ENCODE measurements at places on chromosomes 12 and 14. TPM values are rescaled to one million over a fixed set of nuclear protein-coding genes. Genes with fewer than 3 reads are reported as not detected.
A peak's percentile ranks its signal among the peaks of the same experiment; 100 is the strongest.

RNASE7 gene
- not detected for total RNA-seq

GRCh38 chr12:122975790-122976647 is 975 bp downstream of the OGFOD2 start:
- H3K27ac ChIP-seq = peak overlapping the region; percentile 98
- H3K4me3 ChIP-seq = peak overlapping the region; percentile 100
- no peaks in the 10 kb centered on the region for H3K27me3 ChIP-seq
- no peaks in the 10 kb centered on the region for H3K36me3 ChIP-seq

GRCh38 chr12:50058743-50059312 is 1.4 kb downstream of the ASIC1 start:
- peaks cover 12% of the 10 kb centered on the region for H3K27me3 ChIP-seq
- no peak for DNase-seq
- H3K27ac ChIP-seq = no peak overlapping the region
- no peak overlapping the region for H3K4me3 ChIP-seq
- H3K4me1 ChIP-seq = peaks cover 33% of the 10 kb centered on the region

CCDC197 gene
- not detected for total RNA-seq

VWF gene
- total RNA-seq = 0.02 TPM

GRCh38 chr14:23539248-23540140 is 12.1 kb downstream of the ZFHX2 start:
- peak; percentile 51 for DNase-seq
- H3K27me3 ChIP-seq = no peaks in the 10 kb centered on the region
- no peak overlapping the region for H3K4me3 ChIP-seq
- no peaks in the 10 kb centered on the region for H3K36me3 ChIP-seq
- H3K4me1 ChIP-seq = no peaks in the 10 kb centered on the region

DNA sequence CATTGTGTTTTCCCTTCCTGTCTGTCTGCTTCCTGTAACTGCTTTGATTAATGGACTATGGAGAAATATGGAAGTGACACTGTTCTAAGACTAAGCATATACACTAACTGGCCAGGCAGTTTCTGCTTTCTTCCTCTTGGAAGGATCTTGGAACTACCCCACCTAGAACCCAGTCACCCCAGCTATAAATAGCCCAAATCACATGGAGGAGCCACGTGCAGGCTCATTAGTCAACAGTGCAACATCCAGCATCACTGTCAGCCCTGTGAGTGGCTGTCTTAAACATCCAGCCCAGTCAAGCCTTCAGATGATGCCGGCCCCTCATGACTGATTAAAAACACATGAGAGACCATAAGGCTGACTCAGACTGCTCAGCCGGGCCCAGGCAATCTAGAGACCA is 39.2 kb downstream of the BCAT1 start:
- H3K4me1 ChIP-seq = no peaks in the 10 kb centered on the region
- no peaks in the 10 kb centered on the region for H3K27me3 ChIP-seq
- DNase-seq = no peak
- no peaks in the 10 kb centered on the region for H3K36me3 ChIP-seq
- no peak overlapping the region for H3K4me3 ChIP-seq

- H3K27ac ChIP-seq = no peak overlapping the region
- DNase-seq = no peak
- no peak overlapping the region for H3K4me3 ChIP-seq
- no peaks in the 10 kb centered on the region for H3K4me1 ChIP-seq
- no peaks in the 10 kb centered on the region for H3K27me3 ChIP-seq
Measured at GRCh38 chr12:39886106-39886505, 219.8 kb downstream of the SLC2A13 start.

GRCh38 chr12:123250471-123251383 is 17.5 kb downstream of the MTRFR start:
- H3K27ac ChIP-seq = peak overlapping the region; percentile 27
- peaks cover 24% of the 10 kb centered on the region for H3K4me1 ChIP-seq
- H3K27me3 ChIP-seq = no peaks in the 10 kb centered on the region
- H3K4me3 ChIP-seq = no peak overlapping the region
- peaks cover 17% of the 10 kb centered on the region for H3K36me3 ChIP-seq

SLC6A15 gene
- not detected for total RNA-seq

DNA sequence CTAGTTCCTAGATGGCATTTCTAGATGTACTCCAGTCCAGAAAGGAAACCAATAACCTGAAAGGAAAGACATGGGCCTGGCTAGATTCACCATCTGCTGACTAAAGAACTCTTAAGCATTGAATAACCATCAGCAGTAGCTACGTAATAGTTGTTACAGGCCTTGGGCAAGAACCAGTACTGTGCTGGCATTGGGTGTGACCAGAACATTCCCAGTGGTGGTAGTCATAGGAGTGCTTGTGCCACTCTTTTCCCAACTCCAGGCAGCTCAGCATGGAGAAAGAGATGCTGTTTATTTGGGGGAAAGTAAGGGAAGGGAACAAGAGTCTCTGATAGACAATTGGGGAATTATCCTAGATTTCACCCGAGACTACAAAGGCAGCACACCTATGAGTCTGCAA is 333.3 kb downstream of the SLC16A7 start:
- no peak overlapping the region for H3K4me3 ChIP-seq
- H3K36me3 ChIP-seq = no peaks in the 10 kb centered on the region
- no peak for DNase-seq
- no peaks in the 10 kb centered on the region for H3K4me1 ChIP-seq
- no peaks in the 10 kb centered on the region for H3K27me3 ChIP-seq
- H3K27ac ChIP-seq = no peak overlapping the region

- no peaks in the 10 kb centered on the region for H3K36me3 ChIP-seq
- no peak overlapping the region for H3K27ac ChIP-seq
- no peaks in the 10 kb centered on the region for H3K27me3 ChIP-seq
- no peak for DNase-seq
- H3K4me1 ChIP-seq = no peaks in the 10 kb centered on the region
- no peak overlapping the region for H3K4me3 ChIP-seq
Measured at GRCh38 chr12:6272300-6273204, 37.9 kb upstream of the PLEKHG6 start.

DNA sequence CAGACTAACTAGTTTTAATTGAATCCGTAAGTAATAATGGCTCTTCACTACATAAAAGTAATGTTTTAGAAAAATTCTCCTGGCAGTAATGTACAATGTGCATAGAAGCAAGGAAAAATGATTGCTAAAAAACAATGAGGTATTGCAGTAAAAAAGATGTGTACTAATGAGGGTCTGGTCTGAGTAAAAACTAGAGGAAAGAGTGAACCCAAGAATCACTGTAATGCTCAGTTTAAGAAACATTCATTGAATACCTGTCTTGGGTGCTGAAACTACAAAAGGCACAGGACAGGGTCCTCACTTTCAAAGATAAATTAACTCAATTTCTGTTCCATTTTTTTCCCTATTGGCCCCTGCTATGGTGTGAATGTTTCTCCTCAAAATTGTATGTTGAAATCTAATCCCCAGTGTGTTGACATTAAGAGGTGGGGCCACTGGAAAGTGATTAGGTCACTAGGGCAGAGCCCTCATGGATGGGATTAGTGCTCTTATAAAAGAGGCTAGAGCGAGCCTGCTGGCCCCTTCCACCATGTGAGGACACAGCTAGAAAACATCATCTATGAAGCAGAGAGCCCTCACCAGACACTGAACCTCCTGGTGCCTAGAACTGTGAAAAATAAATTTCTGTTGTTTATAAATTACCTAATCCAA is 51.6 kb downstream of the RPS6KA5 start:
- no peaks in the 10 kb centered on the region for H3K27me3 ChIP-seq
- DNase-seq = no peak
- H3K4me1 ChIP-seq = peaks cover 30% of the 10 kb centered on the region
- H3K4me3 ChIP-seq = no peak overlapping the region
- no peak overlapping the region for H3K27ac ChIP-seq

DNA sequence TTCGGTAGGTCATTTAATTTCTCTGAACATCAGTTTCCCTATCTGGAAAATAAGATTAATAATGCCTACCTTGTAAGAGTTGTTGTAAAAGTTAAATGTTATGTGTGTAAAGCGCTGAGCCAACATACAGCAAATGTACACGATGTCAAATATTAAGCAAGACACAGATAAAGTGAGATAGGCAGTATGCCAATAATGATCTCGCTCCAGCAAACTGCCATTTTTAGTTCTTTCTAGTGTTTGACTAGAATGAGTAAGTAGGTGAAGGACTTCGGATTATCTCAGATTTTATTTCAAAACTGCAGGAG is 840 bp downstream of the DHRS7 start:
- H3K4me1 ChIP-seq = peaks cover 35% of the 10 kb centered on the region
- H3K27ac ChIP-seq = peak overlapping the region; percentile 91
- no peaks in the 10 kb centered on the region for H3K36me3 ChIP-seq
- H3K4me3 ChIP-seq = peak overlapping the region; percentile 92

GRCh38 chr12:125314051-125314755 is 249.0 kb downstream of the AACS start:
- no peaks in the 10 kb centered on the region for H3K27me3 ChIP-seq
- H3K4me3 ChIP-seq = no peak overlapping the region
- no peaks in the 10 kb centered on the region for H3K4me1 ChIP-seq
- no peak for DNase-seq
- no peak overlapping the region for H3K27ac ChIP-seq

BCL11B gene
- total RNA-seq = 42.5 TPM

- H3K27ac ChIP-seq = no peak overlapping the region
- no peaks in the 10 kb centered on the region for H3K4me1 ChIP-seq
- no peaks in the 10 kb centered on the region for H3K36me3 ChIP-seq
- no peak overlapping the region for H3K4me3 ChIP-seq
- DNase-seq = no peak
Measured at GRCh38 chr14:61238611-61239245, 42.4 kb downstream of the TMEM30B start.

GRCh38 chr12:21551841-21552465 is 25.9 kb downstream of the SPX start:
- no peaks in the 10 kb centered on the region for H3K36me3 ChIP-seq
- no peak overlapping the region for H3K4me3 ChIP-seq
- no peak overlapping the region for H3K27ac ChIP-seq
- no peak for DNase-seq
- H3K27me3 ChIP-seq = no peaks in the 10 kb centered on the region
- H3K4me1 ChIP-seq = no peaks in the 10 kb centered on the region

- H3K36me3 ChIP-seq = no peaks in the 10 kb centered on the region
- no peak for DNase-seq
- H3K27me3 ChIP-seq = no peaks in the 10 kb centered on the region
- H3K27ac ChIP-seq = no peak overlapping the region
Measured at GRCh38 chr12:96502477-96502876, 13.1 kb downstream of the CFAP54 start.

GRCh38 chr12:109962398-109962797 is 33.8 kb downstream of the GIT2 start:
- no peak for DNase-seq
- H3K27me3 ChIP-seq = no peaks in the 10 kb centered on the region
- H3K4me3 ChIP-seq = no peak overlapping the region
- no peak overlapping the region for H3K27ac ChIP-seq

DNA sequence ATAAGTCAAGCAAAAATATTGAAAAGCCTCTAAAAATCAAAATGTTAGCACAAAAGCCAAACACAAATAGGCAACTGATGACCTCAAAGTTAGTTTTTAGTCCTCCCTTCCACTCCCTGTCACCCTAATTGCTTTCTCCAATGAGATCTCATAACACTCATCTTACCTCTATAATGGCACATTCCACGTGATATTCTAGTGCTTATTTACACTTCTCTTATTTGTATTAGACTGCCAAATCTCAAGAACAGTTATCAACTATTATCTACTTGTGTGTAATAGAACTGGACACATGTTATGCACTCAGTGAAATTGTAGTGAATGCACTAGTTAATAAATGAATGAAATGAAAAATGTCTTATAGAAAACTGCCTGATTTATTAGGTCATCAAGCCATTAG is 55.5 kb upstream of the AVPR1A start:
- no peak overlapping the region for H3K27ac ChIP-seq
- no peaks in the 10 kb centered on the region for H3K36me3 ChIP-seq
- H3K4me1 ChIP-seq = no peaks in the 10 kb centered on the region
- H3K27me3 ChIP-seq = no peaks in the 10 kb centered on the region
- H3K4me3 ChIP-seq = no peak overlapping the region

KCNC2 gene
- not detected for total RNA-seq

GRCh38 chr12:93121729-93122488 is 192.8 kb upstream of the EEA1 start:
- no peaks in the 10 kb centered on the region for H3K36me3 ChIP-seq
- no peaks in the 10 kb centered on the region for H3K27me3 ChIP-seq
- DNase-seq = no peak
- H3K4me1 ChIP-seq = no peaks in the 10 kb centered on the region

LRIG3 gene
- total RNA-seq = not detected

DNA sequence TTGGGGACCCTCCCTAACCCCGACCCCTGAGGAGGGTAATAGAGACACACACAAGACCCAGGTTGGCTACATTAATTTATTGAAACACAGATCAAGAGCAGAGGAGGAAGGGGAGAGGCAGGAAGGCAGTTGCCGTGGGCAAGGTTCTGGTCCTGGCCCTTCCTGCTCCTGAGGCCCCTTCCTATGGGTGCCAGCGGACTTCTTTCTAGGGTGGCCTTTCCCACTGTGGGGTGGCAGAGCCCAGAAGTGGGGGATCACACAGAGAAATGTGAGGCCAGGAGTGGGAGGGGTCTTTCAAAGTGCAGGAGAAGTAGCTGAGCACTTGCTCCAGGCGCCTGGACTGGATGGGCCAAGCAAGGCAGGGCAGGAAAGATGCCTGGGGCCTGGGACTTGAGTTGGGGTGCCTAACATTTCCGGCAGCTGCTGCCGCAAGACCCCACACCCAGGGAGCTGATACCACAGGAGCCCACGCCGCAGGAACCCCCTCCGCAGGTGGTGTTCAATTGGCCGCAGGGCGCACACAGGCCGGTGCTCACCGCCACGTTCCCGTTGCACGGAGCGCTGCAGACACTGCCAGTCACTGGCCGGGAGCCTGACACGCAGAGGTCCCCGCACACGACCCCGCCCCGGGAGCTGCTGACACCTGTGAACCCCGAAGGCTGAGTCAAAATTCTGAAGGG is 5.3 kb downstream of the KRT81 start:
- no peaks in the 10 kb centered on the region for H3K27me3 ChIP-seq
- no peak overlapping the region for H3K27ac ChIP-seq
- no peaks in the 10 kb centered on the region for H3K4me1 ChIP-seq

DNA sequence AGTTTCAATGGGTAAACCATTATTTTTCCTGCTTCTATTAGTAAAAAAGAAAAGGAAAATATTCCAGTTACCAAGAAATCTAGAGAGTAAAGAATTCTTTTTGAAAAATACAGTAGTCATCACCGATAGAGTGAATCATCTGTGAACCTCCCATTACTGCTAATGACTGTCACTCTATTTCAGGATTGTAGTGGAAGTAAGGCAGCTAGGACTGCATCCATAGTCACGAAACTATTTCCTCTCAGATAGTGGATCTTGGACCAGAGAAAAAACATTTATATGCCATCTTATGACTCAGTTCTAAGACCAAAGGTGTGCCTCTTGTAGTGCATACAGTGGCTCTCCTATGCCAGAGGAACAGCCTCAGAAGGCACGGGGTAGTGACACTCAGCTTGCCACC is 173.9 kb upstream of the PLEKHA5 start:
- H3K4me1 ChIP-seq = no peaks in the 10 kb centered on the region
- no peak for DNase-seq
- H3K36me3 ChIP-seq = no peaks in the 10 kb centered on the region
- H3K4me3 ChIP-seq = no peak overlapping the region
- H3K27ac ChIP-seq = no peak overlapping the region
